IMR-90 (cell line): ENCODE measurements at places on chromosomes 16 and 17.

DNA sequence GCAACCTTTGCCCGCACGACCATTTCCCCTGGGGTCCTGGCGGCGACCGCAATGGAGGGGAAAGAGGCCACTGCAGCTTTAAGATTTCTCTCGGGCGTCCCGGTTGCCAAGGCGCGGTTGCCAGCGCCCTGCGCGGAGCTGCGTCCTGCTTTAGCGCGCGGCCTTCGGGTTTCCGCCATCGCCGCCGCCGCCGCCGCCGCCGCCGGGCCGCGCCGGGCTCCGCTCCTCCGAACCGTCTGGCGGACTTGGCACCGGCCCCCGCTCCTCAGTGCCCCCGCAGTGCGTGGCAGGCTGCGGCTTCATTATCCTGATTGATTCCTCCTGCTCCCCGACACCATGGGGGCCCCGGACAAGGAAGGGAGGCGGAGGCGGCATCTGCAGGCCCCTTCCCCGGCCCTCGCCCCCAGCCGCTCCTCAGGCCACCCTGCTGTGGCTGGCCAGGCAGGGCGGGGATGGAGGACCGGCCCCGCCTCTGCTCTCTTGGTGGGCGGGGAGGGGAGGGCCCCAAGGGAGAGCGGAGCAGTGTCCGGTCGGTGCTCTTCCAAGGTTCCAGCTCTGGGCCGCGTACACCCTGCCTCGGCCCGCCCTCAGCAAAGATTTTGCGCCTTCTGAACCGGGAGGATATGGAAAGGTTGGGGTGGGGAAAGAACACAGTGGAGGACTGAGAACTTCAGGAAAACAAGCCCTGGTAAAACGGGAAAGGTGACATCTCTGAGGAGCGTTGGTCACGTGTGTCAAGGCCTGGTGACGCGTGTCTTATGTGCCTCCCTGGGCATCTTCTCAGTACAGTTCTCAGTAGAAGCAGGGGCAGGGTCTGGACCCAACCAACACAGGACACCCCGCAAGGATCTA lies 34.0 kb downstream of the NEUROD2 start:
- DNase-seq, result peak; percentile 58

GRCh38 chr17:66347661-66348514 lies 45.5 kb downstream of the PRKCA start:
- DNase-seq, result peak; percentile 54

DNA sequence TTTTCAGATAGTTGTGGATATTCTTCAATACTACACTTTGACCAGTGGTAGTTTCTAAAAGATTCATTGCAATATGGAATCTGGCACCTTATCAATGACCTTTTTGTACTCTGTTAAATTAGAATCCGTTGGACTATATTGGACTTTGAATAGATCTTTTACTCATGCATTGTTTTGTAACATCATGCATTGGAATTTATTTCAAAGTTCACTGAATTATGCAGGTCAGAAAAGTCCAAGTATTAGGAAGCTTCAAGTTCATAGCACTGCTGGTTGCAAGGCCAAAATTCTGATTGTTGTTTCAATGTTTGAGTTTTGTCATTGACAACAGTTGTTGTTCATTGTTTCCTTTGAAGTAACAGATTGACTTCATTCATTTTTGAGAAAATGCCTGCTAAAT lies 7.9 kb upstream of the DHRS11 start:
- no peak for DNase-seq

DNA sequence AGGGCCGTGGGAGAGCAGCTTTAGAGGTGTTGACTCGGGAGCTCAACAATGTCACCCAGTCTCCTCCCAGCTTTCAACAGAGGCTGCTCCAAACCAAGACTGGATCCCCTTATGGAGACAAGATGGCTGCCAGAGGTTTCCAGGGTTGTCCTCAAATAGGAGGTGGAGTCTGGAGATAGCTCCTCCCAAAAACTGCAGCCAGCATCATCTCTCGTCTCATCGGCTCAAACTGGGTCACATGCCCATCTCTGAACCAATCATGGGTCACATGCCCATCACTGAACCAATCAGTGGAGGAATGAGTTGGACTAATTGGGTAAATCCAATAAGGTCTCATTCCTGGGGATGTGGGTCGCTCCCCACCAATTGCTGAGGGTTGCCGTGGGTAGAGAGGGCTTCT lies 41.1 kb upstream of the C16orf82 start:
- no peak for DNase-seq

DNA sequence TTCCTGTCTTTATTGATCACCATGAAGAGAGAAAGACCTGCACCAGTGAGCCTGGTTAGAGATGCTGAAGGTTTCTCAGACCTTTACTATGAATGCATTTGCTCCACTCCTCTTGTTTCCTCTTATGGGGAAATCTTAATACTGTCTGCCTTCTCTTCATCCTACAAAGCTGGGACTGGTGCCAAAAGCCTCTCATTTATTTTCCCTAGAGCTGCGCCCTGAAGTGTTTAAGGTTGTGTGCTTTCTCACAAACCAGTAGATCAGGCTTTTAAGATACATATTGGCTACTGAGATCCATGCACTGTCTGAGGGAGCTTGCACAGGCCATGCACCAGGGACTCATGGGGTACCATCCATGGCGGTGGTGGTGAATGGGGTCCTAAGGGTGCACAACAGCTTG lies 286.1 kb upstream of the PMFBP1 start:
- no peak for DNase-seq

- peak; percentile 44 for DNase-seq
Measured at GRCh38 chr17:44350733-44351226, 5.7 kb downstream of the GRN start.

DNA sequence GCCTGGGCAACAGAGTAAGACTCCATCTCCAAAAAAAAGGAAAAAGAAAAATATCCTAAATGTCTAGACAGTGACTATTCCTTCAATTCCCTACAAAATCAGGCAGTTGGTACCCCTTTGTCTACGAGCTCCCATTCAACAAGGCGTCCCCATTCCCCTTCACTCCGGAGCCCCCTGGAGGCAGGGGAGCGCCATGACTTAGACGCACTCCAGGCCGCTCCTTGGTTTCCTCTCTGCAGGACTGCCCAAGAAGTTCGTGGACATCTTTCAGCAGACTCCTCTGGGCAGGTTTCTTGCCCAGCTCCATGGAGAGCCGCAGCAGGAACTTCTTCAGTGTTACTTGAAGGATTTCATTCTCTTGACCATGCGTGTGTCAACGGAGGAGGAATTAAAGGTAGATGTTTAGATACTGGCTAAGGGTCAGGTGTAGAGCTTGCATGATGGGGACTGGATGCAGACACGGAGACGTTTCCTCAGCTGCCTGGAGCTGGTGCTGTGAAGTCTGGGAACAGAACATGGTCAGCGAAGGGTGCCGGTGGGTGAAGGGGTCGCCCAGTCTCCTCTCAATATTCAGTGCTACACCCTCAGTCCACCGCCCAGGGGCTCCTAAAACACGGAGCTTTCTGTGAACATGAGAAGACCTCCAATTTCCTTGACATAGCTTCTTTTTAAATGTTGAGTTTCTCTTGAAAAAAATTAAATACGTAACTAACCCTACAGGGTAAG lies 53.3 kb upstream of the ENDOV start:
- no peak for DNase-seq

- DNase-seq, result peak; percentile 44
Measured at GRCh38 chr17:7858522-7858810, 663 bp downstream of the CYB5D1 start.
